NCI-H1105 (cell line): ENCODE measurements at places on chromosomes 16 and 17.

- DNase-seq, result no peak
These were observed 2.8 kb downstream of the PLCD3 start for GRCh38 chr17:45129426-45129939.

- no peak for DNase-seq
These were observed 605 bp downstream of the NLRP1 start for GRCh38 chr17:5583426-5584382.

DNA sequence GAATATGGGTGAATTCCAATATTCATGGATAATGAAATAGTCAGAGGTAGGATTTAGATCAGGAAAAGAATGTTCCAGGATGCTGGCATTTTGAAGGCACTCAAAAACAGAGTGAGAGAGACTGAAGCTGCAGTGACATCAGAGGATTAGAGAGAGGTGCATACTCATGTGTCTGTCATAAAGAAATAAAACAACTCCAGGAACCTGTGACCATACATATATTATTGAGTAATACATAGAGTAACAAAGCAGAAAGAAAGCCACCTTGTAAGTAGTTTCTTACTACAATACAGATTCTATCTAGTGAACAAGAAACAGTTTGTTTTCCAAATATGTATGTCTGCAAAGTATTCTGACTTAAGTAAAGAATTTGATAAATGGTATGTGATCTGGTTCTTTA is 62.3 kb upstream of the PHOSPHO1 start:
- DNase-seq, result no peak

DNA sequence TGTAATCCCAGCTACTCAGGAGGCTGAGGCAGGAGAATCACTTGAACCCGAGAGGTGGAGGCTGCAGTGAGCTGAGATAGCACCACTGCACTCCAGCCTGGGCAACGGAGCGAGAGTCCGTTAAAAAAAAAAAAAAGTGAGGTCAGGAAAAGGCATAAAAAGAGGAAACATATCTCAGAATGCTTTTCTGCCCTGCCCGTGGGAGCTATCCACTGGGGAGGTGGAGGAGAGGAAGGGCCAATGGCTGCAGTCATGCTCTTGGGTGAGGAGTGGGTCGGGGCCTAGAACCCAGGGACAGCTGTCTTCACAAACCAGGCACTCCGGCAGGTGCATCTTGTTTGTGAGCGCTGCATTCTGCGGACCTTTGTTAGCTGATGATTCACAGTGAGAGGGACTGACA is 60.0 kb upstream of the CDC42EP4 start:
- DNase-seq, result no peak

DNA sequence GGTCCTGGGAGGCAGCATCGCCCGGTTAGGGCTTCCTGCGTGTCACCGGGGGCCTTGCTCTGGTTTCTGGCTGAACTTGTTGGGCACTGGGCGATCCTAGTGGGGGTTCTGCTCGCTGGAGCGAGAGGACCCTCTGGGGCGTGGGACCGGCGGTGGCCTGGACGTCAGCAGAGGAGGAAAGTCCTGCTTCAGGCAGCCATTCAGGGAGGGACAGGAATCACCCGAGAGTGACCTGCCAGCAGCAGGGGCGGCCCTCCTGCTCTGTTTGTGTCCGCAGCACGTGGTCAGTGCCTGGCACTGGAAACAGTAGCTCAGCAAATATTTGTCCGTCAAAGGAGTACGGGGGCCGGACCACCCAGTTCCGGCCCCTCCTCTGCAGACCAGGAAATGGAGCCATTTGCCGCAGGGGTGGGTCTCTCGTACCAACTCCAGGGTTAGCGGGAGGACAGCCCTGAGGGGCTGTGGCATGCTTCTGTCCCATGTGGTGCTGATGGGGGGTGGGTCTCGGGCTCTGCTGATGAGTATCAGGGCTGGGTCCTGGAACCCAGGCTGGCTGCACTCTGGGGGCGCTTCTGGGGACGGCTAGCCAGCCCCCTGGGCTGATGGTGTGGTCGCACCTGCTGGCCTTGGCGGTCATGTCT is 48.3 kb downstream of the BAIAP2 start:
- DNase-seq, result no peak

DNA sequence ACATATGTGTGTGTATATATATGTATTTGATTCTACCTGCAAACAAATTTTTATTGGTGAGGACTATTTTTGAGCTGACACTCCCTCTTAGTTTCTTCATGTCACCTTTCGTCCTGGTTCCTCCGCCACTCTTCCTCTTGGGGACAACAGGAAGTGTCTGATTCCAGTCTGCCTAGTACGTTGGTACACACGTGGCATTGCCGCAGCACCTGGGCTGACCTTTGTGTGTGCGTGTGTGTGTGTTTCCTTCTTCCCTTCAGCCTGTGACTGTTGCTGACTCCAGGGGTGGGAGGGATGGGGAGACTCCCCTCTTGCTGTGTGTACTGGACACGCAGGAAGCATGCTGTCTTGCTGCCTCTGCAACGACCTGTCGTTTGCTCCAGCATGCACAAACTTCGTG is 29.4 kb upstream of the CACNG5 start:
- no peak for DNase-seq

DNA sequence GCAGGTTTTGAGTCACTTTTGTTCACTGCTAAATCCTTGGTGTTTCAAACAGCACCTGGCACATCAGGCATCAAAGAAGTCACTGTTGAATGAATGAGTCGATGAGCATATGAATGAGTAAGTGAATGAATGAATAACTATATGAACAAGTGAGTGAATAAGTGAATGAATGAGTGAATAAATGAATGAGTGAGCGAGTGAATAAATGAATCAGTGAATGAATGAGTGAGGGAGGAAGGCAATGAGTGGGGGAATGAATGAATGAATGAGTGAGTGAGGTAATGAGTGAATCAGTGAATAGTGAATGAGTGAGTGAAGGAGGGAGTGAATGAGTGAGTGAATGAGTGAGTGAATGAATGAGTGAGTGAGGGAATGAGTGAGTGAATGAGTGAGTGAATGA is 28.8 kb downstream of the TMEM114 start:
- no peak for DNase-seq

- DNase-seq, result no peak
These were observed 14.5 kb upstream of the MYCBPAP start for GRCh38 chr17:50493744-50494143.

DNA sequence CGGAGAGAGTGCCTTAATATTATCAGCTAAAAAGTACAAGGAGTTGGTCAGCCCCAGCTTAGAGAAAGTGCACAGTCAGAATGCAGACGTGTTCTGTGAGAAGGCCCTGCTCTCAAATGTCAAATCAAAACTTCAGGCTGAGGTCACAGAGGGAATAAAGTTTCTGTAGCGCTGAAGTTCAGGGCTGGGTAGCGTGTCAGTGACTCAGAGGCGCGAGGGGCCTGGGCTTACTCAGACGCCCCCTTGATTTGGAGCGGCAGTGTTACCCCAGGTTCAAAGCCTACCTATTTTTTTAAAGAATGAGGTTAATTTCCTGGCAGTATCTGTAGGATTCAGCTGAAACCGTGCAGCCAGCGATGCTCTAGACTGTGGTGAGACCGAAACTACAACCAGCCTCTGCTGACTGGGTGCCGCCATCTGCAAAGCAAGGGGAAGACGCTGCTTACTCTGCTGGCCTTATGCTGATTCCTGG is 4.8 kb downstream of the CIAO3 start:
- no peak for DNase-seq

- no peak for DNase-seq
These were observed 11.5 kb downstream of the SLC35B1 start for GRCh38 chr17:49696233-49696761.

GRCh38 chr16:62568926-62569325 is 532.7 kb upstream of the CDH8 start:
- no peak for DNase-seq

- no peak for DNase-seq
These were observed 10.7 kb downstream of the MMD start for GRCh38 chr17:55410722-55411462.

DNA sequence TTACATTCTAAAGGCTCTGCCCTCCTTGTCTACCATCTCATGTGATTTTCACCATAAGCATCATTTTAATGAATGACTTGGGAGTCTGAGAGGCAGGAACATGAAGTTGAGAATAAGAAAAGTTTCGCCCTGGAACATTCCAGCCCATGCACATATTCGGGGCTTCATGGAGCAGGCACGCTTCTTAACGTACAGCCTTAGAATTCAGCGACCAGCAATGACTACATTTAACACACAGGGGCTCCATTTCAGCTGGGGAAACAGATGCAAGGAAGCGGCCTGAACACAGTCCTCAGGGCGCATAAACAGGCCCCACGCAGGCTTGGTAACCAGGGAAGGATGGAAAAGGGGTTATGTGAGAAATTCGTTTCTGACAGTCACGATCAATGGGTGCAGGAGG is 357.4 kb downstream of the SLC39A11 start:
- no peak for DNase-seq

DNA sequence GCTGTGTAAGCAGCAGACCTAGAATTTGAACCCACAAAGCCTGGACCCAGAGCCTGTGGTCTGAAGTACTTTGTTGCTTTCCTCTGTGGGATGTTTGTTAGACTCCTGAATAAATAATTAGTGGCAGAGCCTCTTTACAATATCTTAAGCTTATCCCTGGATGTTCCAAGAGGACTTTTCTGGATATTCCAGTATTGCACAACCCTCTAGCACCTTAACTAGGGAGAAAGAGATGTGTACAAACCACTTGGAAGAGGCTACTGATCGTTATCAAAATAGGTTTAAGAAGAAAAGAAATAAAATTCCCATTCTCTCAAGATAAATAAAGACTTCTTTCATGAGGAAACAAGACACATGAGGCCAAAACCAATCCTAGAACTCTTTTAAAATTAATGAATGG is 632.4 kb downstream of the CDH11 start:
- DNase-seq, result no peak

DNA sequence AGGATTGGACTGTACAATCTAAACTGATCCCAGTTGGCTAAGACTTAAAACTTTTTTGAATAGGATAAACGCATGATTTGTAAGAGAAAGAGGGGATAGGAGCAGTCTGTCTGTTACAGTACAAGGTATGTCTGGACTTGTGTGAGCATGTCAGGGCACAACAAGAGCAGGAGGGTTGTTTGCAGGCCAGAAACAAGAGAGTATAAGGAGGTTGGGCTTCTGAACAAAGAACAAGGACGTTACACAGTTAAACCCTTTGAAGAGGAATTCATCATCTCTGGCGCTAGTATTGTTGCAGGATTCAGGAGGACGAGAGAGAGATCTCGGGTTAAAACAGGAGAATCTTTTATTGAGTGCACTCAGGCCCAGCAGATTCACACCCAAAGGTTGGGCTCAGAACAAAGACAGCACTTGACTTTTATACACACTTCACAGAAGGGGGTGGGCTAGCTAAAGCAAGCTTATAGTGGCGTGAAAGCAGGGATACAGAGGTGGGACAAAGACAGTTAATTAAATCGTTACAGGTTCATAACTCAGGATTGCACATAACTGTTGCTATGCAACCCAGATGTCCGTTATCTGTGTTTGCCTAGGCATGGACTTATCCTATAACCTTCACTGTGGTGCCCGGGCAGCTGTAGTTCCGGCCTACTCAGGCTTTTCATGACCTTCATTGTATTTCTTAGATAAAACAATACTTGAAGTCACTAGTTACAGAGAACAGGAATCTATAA is 34.3 kb downstream of the SEC14L1 start:
- DNase-seq, result no peak

- no peak for DNase-seq
These were observed 2.4 kb downstream of the THRA start for GRCh38 chr17:40064971-40065768.

- DNase-seq, result no peak
These were observed 1.2 kb upstream of the MIF4GD start for GRCh38 chr17:75271955-75272847.

GRCh38 chr17:69457603-69458002 is 43.1 kb downstream of the MAP2K6 start:
- no peak for DNase-seq

DNA sequence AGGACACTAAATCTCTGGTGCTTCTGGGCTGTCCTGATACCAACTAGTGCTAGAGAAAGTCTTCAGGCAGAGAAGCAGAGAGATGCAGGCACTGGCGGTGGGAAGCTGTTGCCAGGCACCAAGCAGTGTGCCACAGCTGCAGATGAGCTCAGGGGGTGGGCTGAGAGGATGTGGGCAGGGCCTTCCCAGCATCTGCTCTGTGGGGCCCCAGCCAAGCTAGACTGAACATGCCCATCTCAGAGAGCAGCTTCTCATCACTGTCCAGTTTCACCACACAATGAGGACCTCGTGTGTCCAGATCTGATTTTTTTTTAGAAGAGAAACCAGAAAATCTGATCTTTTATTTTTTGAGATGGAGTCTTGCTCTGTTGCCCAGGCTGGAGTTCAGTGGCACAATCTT is 17.1 kb downstream of the PSKH1 start:
- no peak for DNase-seq

DNA sequence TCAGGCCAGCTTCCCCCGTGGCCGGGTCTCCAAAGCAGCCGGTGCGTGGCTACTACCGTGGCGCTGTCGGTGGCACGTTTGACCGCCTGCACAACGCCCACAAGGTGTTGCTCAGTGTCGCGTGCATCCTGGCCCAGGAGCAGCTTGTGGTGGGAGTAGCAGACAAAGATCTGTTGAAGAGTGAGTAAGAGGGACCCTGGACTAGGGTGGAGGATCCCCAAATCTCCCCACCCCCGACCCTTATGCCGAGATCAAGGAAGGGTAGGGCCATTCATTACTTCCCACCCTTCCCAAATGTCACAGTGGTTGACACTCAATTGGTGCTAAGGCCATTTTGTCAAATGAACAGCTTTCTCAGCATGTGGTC is 1.2 kb downstream of the COASY start:
- DNase-seq, result no peak

DNA sequence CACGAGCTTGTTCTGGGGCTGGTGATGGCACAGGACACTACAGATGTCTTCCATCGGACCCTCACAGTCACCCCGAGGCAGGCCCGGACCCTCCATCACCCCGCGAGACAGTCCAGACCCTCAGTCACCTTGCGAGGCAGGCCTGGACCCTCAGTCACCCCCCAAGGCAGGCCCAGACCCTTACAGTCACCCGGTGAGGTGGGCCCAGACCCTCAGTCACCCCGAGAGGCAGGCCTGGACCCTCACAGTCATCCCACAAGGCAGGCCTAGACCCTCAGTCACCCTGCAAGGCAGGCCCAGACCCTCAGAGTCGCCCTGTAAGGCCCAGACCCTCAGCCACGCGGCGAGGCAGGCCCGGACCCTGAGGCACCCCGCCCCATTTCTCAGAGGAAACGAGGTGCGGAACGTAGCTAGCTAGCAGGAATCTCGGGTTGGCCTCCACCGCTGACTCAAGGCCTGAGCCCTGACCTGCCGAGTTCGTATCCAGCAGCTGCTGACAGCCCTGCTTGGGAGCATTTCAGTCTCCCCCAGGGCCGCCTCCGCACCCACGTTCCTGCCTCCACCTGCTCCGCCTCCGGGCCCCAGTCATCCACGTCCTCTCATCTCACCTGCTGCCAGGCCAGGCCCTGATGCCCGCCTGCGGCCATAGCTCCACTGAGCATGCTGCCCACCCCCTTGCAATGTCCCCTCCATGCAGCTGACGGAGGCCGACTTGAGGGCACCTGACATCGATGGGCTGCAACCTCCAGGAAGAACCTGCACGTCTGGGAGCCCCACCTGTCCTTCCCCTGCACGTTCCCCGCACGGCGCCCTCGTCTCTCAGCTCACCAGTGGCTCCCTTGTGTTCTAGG is 28.7 kb downstream of the RPH3AL start:
- no peak for DNase-seq

- DNase-seq, result no peak
These were observed 22.2 kb upstream of the NFATC3 start for GRCh38 chr16:68062910-68063393.
